Muscle of arm (tissue), 14 donors: ENCODE measurements at places on chromosomes 13 and 19.

DNA sequence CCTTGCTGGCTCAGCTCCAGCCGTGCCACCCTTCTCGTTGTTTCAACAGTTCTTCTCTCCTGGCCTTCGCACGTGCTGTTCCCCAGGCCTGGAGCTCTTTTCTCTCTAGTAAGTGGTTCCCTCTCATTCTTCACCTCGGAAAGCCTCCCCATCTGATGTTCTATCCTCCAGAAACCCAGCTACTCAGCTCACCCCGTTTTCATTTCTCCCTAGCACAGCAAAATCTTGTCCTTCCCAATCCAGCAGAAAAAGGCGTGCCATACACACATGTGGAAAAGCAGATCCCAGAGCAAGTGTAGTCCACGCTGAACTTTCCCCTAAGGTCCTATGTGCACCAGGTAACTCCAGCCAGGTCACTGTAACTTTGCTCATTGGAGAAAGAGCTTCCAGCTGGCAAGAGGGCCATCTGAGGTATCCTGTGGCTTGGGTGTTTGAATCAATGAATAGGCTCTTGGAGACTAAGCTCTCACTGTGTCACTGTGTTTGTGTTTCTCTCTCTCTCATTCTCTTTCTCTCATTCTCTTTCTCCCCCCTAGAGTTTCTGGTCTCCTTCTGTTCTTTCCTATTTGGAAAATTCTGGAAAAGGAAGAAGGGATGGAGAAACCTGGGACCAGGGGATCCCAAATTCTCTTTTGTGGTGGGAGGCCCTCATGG is 49.0 kb downstream of the COLGALT1 start:
- no peak for DNase-seq

DNA sequence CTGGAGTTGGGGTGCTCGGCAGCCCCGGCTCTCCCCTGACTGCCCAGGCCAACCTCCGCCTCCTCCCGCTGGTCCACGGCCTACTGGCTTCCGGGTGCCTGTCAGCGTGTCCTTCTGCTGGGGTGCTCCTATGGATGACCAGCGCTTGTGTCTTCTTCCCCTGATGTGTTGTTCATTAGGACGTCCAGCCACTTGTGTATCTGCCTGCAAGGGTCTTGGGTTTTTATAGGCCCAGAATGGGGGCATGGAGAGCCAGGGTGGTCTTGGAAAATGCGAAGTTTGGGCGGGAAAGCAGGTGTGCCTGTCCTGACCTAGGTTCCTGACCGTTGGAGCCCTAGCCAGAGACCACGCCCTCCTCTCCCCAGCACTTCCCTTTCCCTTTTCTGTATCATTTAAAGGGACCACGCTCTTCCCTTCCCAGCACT is 139.8 kb downstream of the SLITRK5 start:
- no peak for DNase-seq

DNA sequence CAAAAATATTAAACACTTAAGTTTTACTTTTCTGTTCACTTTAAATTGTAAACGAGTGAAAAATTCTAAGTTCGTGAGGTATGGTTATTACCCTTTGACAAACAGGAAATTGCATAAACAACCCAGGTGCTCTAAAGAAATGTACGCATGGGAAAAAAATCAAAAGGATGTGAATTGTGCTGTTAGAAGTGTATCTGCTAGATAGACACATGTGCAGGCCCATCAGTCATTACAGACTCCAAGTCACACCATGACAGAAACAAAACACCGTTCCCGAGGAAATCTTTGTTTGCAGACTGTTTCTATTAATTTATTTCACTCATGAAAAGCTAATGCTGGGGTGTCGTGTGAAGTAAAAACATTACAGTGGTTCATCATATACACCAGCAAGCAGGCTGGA is 17.0 kb upstream of the DOCK9 start:
- DNase-seq, result no peak

DNA sequence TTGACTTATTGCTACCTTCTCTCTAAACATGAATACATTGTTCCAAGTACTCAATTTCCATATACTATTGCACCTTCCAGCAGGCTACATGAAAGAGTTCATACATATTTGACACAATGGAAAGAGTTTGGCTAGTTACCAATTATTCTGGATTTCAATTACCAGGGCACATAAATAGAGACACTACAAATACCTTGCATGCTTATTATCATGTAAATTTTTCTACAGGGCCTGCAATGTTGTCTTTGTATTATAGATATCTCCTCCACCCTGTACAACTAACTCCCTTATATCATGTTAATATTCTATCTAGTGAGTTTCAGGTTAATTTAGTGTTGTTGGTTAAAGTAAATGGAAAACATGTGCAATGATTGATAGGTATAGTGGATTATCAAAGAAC is 540.7 kb upstream of the SLITRK5 start:
- DNase-seq, result no peak
